ENCODE measurements at places on chromosomes 11 and 22.

GRCh38 chr11:15663777-15664218, 549.1 kb downstream of the INSC start:
- no peak for DNase-seq

- DNase-seq = no peak
Measured at GRCh38 chr11:24068197-24068596, 428.7 kb upstream of the LUZP2 start.

- no peak for DNase-seq
Measured at GRCh38 chr22:37498289-37498909, 12.2 kb upstream of the MFNG start.

- peak; percentile 73 for DNase-seq
Measured at GRCh38 chr11:1546536-1547466, 25.3 kb downstream of the DUSP8 start.

DNA sequence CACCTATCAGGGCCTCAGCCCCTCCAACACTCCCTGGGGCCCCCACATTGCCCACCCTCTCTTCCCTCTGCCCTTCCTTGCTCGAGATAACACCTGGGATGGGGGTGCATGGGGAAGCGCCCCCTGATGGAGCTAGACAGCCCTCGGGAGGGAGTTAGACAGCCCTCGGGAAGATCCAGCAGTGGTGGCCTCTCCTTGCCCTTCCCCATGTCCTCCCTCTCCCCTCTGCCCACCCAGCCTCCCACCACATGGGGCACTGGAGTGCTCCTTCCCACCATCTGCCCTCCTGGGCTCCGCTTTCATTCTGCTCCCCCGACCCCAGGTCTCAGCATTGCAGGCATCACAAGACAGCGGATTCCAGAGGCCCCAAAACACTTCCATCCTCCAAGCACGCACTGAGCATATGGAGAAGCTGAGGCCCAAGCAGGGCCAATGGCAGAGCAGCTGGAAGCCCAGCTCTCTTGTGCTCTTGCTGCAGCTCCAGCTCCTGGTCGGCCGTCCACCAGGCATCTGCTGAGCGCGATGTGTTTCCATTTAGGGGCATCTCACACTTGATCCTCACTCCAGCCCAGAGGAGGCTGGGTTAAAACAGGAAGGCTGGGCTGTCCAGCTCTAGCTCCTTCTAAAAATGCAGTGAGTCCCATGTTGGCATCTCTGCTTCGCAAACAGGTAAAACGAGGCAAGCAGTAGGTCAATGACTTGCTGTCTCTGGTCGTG, 65.6 kb downstream of the IGLL1 start:
- no peak for DNase-seq

DNA sequence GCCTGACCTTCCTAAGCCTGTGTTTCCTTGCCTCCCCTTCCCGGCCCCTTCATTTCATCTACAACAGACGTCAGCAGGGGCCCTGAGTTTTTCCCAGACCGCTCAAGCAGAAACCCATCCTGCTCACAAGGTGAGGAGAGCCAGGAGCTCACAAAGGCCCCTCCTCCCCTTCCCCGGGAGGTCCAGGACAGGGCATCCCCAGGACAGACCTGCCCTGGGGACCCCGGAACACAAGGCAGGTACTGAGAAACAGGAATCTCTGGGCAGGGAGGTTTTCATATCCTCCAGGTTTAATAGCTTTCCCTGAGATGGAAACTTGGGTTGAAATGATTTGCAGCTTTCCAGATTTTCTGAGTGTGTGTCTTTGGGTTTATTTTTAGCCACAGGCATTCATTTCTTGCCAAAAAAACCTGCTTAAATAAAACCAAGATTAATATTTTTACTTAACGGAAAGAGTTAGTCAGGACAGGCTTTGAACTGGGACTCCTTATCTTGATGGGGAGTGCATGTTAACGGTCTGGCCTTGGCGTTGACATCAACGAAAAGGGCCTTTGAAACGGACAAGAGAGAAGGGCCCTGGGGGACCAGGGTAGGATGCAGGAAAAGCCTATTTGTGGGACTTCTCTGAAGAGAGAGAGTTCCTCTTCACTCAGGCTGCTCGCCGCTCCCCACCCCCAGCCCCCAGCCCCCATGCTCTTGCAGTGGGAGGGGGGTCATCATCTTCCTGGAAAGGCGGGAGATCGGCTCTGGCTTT, 38.5 kb downstream of the TIMP3 start:
- DNase-seq = no peak

- peak; percentile 87 for DNase-seq
Measured at GRCh38 chr11:76610871-76611475, 59.6 kb downstream of the LRRC32 start.

- no peak for DNase-seq
Measured at GRCh38 chr22:47023871-47024270, 261.4 kb downstream of the TBC1D22A start.

DNA sequence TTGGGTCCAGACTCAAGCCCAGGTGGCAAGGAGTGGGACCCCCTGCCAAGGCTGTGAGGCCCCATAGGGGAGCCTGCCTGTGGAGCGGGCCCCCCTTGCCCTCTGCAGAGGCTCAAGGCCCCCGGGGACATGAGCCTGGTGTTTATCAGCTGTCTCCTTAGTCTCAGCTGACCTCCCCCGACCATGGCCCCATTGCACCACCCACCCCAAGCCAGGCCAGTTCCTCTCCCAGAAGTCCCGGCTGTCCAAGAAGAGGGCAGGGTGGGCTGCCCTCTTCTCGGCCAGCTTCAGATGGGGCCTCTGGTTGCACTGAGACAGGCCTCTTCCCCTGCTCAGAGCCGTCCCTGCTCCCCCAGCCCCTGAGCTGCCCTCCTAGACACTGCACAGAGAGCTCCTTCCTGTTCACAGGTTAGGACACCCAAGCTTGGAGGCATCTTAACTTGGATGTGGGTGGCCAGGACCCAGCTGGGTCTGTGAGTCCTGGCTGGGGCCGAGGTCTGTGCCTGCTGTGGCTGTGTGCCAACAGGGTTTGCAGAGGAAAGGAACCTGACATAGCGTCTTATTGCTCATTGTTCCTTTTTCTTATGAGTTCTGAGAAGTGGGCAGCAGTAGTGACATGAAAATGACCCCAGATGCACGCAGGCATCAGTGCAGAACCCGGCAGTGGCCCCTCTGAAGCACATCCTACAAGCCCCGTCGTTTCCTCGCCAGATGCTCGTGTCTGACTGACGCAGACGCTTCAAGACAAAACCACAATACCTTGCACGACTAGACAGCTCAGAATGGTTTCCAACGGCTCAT, 5.4 kb downstream of the TRABD start:
- peak; percentile 83 for DNase-seq

DNA sequence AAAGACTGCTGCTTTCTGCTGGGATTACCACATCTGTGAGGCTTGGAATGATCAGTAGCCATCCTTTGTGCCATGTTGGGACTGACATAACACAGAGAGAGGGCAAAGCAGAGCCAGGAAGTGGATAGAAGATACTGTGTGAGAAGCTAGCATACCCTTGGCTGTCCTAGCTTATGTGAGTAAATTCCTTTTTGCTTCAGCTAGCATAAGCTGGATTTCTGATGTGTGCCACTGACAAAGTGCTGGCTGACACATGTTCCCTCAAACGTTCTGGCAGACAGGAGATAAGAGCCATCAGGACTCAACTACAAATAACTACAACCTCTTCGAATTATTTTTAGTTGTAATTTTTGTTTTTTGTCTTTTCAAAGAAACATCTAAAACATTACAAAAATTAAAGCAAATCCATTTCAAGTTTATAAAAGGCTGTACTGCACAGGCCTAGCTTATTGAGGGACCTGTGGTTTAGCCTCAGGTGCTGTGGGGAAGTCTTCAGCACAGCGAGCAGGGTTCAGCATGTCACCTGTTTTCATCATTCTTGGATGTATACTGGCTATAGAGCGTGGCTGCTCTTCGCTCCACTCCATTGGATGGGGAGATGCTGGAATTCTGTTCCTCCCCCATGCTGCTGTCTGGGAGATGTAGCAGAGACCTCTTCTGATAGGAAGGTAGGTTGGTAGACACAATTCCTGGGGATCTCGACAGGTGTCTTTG, 120.9 kb downstream of the SWAP70 start:
- no peak for DNase-seq

All from cardiac septum (tissue), 1 donor.